Hematopoietic multipotent progenitor cell treated with erythropoietin and hydrocortisone succinate and interleukin-3 and kit ligand, for 4 days (in vitro differentiated cells): ENCODE measurements at places on chromosomes 6 and 20.

DNA sequence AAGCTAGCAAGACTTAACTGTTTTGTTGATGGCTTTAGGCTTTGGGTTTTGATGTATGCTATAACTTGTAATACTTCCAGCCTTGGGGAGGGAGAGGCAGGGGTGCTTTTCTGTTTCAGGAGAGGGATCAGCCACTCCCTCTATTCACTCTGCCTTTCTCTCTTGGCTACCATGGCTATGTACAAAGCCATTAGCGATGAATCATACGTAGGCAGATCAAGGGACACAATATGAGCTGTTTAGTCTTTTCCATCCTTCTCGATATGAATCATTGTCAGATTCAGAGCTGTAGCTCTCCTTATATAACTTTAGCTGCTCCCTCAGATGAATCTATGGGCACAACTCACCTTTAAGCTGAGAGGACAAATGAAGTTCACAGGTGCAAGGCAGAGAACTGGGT, 230.6 kb downstream of the TSHZ2 start:
- DNase-seq: no peak

GRCh38 chr6:24910961-24911725, 24.6 kb downstream of the RIPOR2 start:
- DNase-seq: peak; percentile 76

DNA sequence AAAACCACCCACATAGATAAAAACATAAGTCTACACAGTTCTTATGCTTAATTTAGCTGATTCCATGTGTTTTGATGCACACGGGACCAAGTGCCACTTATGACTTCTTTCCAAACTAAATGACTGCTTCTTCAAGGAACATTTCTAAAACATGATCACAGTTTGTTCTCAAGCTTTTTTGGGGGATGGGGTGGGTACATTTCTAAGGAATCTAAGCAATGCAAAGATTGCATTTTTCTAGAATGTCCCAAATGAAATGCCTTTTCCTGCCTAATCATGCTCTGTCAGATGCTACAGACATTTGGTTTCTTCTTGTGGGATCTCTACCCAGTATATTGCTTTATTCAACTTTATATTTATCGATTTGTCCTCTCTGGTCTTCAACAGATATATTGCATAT, 496.8 kb upstream of the JAG1 start:
- DNase-seq: no peak

DNA sequence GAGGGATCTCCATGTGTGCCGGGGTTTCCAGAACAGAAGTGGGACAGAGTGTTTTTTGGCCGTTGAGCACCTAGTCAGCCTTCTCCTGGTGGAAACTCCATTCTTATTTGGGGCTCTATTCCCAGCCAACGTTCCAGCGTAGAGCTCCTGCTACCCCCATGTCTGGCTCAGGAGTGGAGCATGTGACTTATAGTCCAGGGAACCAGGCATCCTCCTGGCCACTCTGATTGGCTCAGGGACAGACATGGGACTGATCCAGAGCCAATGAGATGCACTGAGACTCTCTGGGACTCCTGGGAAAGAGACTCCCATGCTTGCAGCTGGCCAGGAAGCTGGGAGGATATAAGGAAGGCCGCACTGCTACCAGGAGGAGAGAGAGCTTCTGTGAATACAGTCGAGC, 87.1 kb downstream of the SULF2 start:
- DNase-seq: no peak

- peak; percentile 87 for DNase-seq
Measured at GRCh38 chr20:63740627-63741353, 1.2 kb downstream of the SLC2A4RG start.

DNA sequence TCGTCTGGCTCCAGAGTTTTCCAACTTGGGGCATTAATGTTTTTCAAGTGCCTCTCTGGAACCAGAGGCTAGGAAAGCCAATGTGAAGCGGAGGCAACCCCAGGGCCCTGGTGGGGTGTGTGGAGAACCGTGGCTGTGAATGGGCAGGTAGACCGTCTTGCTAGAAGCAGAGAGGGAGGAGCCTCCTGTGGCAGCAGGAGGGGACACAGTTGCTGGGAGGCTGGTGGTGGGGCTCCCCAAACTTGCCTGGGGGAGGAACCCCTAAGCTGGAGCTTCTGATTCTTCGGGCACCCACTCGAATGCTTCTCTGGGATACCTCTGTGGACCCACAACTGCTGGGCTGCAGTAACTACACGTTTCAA, 65.3 kb upstream of the APCDD1L start:
- no peak for DNase-seq

GRCh38 chr6:107491138-107491609, 1.3 kb downstream of the SOBP start:
- peak; percentile 31 for DNase-seq

DNA sequence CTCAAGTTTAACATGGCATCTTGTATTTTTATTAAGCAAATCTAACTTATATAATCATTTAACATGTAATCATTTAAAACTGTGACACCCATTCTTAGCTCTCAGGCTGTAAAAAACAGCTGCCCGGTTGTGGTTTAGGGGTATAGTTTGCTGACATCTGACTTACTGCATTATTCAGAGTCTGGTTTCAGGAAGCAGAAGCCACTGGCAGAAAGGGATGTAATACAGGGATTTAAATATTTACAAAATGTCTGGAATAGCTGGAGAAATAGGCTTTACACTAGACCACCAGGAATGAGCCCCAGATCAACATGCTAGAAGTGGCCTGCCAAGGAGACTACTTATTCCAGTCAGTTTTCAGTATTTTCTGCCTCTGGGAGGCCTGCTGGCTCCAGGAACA, 421.1 kb downstream of the CD109 start:
- DNase-seq: no peak

GRCh38 chr20:1757606-1758512, 100.3 kb upstream of the SIRPG start:
- no peak for DNase-seq

- DNase-seq: no peak
Measured at GRCh38 chr20:4550740-4551139, 171.0 kb upstream of the PRND start.

GRCh38 chr6:158437571-158437970, 122.3 kb upstream of the TMEM181 start:
- no peak for DNase-seq

GRCh38 chr6:24778121-24778520, 3.4 kb downstream of the GMNN start:
- no peak for DNase-seq

DNA sequence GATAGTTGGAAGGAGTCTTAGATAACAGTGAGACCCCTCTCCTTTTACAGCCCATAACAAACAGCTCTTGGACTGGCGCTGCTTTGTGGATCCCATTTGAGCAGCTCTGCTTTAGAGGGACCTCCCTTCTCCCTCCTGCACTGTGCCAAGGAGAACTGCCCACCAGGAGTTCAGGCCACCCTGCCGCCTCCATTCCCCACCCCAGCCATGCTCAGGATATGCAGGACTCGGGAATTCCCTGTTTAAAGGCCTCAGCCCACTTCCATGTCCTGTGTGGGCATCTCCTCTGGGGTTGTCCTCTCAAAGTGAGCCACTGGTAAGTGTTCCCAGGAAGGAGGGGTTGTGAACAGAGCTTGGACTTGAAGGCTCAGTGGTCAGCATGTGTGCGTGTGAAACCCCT, 312.6 kb upstream of the RNF24 start:
- DNase-seq: no peak

GRCh38 chr6:65004283-65004682, 702.7 kb downstream of the EYS start:
- no peak for DNase-seq

- DNase-seq: peak; percentile 57
Measured at GRCh38 chr6:108588586-108588985, 27.9 kb downstream of the FOXO3 start.

GRCh38 chr6:48701572-48701971, 590.6 kb upstream of the PTCHD4 start:
- no peak for DNase-seq

- DNase-seq: no peak
Measured at GRCh38 chr6:45759472-45759810, 256.2 kb downstream of the CLIC5 start.

- DNase-seq: no peak
Measured at GRCh38 chr6:115882174-115882573, 178.5 kb downstream of the FRK start.

GRCh38 chr6:143112084-143112768, 51.5 kb downstream of the AIG1 start:
- no peak for DNase-seq

DNA sequence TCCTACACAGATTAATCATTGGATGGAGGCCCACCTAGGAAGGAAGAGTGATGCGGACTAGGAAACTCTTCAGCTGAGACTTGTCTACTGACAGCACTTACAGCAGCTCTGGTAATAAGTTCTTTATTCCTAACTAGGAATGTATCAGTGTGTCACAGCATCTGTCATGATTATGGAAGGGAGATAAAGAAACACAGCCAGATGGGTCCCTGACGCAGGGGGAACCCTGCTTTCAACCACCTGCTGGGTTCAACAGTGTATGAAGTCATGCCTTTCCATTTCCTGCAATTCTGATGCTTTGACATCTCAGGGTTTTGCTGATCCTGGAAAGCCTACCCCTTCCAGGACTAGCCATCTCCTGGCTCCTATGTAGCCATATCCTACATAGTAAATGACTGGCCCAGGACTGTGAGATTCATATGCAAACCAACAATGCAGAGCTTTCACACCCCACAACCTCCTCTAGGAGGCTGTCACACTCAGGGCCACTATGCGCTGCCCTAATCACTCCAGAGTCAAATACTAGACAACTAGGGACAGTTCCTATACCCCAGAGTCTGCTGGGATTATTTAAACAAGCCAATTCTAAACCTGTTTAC, 29.0 kb upstream of the MANEA start:
- no peak for DNase-seq

DNA sequence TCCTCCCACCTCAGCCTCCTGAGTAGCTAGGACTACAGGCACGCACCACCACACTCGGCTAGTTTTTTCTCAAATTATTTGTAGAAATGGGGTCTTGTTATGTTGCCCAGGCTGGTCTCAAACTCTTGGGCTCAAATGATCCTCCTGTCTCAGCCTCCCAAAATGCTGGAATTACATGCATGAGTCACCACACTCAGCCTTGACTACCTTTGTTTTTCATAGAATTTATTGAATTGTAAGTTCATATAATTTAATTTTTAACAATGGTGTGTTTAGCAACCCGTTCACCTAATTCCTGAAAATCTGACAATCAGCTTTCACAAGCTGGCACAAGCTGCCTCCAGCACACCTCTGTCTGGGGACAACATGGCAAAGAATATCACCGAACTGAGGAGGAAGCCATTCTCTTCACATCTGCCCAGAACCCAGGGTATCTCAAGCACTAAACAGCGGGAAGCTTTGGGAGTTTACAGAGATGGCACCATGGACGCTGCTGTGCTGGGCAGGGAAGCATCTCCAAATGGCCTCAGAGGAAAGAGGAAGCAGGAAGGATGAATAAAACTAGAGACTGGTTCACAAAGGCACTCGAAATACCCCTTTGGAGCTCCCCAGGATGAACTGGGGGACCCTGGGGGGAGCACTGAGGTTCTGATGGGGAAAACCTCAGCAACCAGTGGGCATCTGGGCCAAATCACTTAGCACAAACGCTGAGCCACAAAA, 2.9 kb downstream of the RIPOR3 start:
- DNase-seq: no peak
